ENCODE measurements at places on chromosomes 5 and 9.

DNA sequence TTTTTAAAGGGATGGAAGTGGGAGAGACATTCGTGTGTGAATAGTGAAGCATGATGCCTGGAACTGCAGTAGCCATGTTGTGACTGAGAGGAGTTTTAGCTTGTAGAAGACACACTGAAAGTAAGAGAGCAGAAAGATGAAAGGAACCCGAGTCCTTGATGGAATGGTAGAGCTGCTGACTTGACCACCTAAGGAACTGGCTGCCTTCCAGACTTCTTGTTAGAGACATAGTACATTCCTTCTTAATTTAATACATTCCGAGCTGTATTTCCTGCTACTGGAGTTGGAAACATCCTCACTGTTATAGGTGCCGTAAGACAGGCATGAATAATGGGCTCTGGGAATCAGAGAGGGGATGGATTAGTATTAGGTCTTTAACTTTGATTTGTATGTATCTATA lies 7.4 kb downstream of the CER1 start:
- no peak for DNase-seq

DNA sequence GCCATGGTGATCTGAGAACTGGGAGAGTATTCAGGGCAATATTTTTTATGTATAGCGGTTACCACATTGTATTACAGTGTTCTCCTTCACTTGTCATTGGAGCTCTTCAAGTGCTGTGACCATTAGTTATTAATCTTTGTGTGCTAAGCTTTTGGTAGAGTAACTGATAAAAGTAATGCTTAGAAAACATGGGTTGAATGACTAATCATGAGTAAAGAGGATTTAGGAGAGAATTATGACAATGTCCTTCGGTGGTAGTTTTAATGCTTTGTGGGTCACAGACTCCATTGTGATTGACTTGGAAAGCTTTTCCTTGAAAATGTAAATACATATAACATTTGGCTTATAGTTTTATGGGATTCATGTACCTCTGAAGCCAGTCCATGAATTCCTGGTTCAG lies 21.4 kb downstream of the TGFBR1 start:
- DNase-seq, result no peak

DNA sequence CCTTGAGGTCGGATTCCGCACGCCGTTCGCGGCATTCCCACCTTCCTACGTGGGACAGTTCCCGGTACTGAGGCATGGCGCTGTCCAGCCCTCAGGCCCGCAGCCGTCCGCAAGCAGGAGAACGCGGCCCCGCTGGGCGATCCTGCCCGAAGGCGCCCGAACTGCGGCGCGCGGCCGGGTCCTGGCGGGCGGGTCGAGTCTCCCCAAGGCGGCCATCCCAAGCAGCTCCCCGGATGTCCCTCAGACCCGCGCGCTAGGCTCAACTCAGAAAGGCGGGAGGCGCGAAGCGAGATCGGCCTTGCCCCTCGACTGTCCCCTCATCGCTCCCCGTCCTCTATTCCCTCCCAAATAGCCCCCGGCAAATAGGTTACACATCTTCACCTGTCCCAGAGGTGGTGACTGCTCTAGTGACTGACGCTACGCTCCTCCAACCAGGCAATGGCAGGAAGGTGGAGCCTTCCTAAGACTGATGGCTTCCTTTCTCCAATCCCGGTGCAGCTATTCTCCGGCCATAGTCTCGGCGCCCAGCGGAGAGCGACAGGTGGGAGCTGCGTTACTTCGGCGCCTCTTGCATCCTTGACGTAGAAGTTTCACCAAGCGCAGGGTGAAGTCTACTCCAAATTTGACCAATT lies 787 bp upstream of the ANKHD1 start:
- DNase-seq, result peak; percentile 65

- DNase-seq, result no peak
These were observed 276.3 kb downstream of the SAXO1 start for GRCh38 chr9:18756712-18757125.

- no peak for DNase-seq
These were observed 644.9 kb downstream of the CCDC171 start for GRCh38 chr9:16197578-16198370.

GRCh38 chr9:77498891-77499290 lies 149.2 kb downstream of the GNA14 start:
- DNase-seq, result no peak

DNA sequence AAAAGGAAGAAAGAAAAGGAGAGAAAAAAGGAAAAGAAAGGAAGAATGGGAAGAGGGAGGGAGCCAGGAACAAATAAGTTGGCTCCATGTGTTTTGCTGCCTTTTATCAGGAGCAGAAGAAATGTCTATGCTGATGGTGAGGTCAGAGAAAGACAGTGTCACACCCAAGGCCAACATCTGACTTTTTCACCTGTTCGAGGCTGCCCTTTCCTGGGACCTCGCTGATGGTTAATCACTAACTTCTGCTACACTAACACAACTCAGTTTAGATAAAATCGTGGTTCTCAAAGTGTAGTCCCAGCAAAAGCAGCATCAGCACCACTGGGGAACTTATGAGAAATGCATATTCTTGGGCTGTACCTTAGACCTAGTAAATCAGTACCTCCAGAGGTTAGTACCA lies 88.2 kb upstream of the FER start:
- DNase-seq, result no peak

GRCh38 chr5:163661360-163661759 lies 155.9 kb downstream of the MAT2B start:
- DNase-seq, result no peak
